SK-N-DZ (cell line): ENCODE measurements at places on chromosomes 12 and 14.

- no peak for DNase-seq
These were observed 52.4 kb downstream of the BCL2L14 start for GRCh38 chr12:12123036-12123604.

DNA sequence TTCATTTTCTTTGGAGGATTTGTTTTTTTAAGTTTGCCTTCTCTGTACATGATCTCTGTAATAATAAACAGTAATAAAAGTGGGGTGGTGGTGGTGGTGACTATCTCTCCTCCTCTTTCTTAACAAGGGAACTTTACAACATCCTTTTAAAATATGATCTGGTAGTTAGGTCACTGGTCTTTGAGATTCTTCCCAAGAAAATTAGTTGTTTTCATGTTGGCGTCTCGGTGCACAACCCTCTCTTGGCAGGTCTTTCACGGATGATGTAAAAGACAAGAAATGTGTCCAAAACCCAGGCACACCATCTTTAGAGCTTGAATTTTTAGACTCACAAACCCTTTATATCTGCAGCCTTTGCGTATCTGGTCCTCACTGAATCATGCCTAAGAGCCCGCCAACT lies 488.5 kb upstream of the TBX3 start:
- no peak for DNase-seq

- DNase-seq, result no peak
These were observed 6.4 kb downstream of the GNS start for GRCh38 chr12:64752833-64753238.

DNA sequence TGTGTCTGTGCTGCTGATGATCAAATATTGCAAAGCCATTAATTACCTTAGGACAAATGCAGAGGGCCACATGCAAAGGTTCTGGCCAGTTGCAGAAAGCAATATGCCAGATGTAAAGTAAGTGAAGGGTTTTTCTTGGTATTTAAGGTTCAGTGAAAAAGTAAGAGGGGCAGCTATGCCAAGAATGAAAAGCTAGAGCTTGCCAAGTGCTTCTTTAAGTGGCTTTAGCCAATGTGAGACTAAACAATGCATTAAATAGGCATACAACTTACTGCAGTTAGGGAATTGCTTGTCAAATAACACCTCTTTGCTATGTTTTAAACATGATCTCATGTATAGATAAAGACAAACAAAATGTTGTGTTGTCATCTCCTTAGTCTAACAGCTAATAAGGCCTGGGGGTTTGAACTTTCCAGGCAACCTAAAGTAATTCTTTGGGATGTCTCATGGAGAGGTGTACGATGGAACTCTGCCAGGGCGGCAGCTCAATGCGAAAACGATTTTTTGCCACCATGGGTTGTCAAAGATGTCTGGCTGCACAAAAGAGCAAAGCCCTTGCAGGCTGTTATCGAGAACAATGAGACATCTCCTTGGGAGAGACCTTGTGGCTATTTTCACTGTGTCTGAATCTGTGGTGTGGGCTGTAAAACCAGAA lies 12.0 kb downstream of the IGF1 start:
- no peak for DNase-seq
